Stimulated activated CD4-positive, alpha-beta T cell treated with anti-CD3 and anti-CD28 coated beads, Interleukin-1b, Interleukin-23, amount 100 ng/mL, for 1 hour (primary cell): ENCODE measurements at places on chromosomes 1 and 21.

DNA sequence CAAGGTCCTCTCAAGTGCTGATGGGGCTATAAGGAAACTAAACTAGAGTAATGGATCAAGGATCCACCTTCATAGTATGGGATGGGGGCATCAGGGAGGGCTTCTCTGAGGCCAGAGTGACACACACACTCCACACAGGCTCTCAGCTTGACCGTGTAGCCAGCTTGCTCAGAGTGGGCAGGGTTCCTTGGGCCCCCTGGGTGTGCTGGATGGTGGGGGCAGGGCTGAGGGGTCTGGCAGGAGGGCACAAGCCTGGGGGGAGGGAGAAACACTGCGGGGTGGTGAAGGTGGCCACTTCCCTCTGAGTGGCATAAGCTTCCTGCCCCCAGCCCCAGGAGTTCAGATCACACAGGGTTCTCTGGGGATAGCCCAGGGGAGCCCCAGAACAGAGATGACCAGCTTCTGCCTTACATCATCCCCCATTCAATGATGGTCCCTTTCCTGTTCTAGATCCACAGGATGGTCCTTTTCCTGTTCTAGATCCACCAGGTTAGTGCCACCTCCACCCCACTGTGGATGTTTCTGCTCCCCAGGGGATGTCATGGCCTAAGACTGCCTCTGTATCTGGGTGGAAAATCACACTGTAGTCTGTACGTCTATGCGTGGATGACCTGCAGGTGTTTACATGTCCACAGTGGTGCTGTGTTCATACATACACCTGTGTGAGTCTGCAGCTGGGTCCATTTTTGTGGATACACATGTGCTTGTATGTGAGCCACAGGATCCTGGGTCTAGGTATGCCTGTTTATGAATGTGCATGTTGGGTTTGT lies 525.0 kb downstream of the PTPRU start:
- no peak for DNase-seq

- DNase-seq, result no peak
These were observed 20.0 kb upstream of the LYPLAL1 start for GRCh38 chr1:219153723-219154122.

GRCh38 chr1:23405946-23406345 lies 18.6 kb downstream of the TCEA3 start:
- DNase-seq, result no peak

DNA sequence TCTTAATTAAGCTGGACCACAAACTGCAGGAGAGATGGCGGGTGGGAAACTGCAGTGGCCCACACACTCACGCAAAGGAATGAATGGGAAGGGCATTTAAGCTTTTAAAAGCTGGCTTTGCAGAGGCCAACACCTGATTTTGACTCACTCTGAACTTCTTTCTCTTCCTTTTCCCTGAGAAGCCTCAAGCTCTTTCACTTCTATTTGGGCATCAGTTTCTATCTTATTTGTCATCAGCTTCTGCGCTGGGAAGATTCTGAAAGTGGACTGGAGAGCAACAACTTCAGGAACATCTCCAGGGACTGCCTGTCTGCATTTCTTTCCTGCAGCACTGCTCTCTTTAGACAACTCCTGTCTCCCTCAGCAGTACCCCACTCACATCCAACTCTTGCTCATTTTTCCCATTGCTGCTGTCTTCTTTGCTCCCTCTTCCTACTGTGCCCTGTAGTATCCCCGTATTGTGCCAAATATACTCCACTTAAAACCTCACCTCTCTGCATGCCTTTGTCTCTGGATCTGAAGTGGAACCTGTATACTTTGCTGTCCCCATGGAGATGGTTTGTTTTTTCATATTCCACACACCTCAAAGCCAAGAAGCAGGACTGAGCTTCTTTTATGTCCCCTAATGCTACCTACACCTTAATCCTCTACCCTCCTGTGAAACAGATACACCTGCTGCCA lies 143.3 kb upstream of the JUN start:
- DNase-seq, result no peak

- no peak for DNase-seq
These were observed 373.1 kb downstream of the TGFB2 start for GRCh38 chr1:218718206-218718605.

DNA sequence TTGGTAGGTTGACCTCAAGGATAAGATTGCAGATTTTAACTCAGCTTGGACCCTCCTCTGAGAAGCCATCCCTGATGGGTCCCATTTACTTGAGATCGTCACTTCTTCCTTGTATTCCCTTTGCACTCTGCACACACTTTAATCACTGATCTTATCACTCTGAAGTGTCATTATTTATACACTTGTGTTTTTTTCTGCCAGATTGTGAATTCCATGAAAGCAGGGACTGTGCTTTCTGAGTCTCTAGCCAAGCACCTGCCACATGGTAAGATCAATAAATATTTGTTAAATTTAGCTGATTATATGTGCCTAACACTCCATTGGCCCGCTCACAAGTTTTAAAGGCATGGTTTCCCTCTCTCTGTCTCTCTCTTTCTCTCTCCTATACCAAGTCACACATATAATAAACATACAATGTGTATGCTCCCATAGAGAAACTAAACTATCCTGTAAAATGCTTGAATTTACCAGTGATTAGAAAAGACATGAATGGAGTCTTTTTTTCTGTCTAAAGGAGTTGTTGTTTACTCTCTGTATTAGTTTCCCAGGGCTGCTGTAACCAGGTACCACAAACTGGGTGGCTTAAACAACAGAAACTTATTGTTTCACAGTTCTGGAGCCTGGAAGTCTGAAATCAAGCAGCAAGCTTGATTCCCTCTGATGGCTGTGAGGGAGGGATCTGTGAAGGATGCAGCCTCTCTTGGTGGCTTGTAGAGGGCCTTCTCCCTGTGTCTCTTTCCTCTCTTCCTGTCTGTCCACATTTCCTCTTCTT lies 105.2 kb upstream of the GADD45A start:
- no peak for DNase-seq

GRCh38 chr1:56416495-56416894 lies 162.9 kb downstream of the PLPP3 start:
- no peak for DNase-seq

- no peak for DNase-seq
These were observed 5.1 kb downstream of the SH2D1B start for GRCh38 chr1:162406811-162407210.

GRCh38 chr1:202568410-202568809 lies 141.8 kb downstream of the SYT2 start:
- no peak for DNase-seq

GRCh38 chr1:152774875-152775274 lies at the start of gene LCE1F:
TSS of gene LCE1F (plus strand) at chr1:152775140. CDS start at chr1:152776372, 1,232 bp downstream.
- no peak for DNase-seq

DNA sequence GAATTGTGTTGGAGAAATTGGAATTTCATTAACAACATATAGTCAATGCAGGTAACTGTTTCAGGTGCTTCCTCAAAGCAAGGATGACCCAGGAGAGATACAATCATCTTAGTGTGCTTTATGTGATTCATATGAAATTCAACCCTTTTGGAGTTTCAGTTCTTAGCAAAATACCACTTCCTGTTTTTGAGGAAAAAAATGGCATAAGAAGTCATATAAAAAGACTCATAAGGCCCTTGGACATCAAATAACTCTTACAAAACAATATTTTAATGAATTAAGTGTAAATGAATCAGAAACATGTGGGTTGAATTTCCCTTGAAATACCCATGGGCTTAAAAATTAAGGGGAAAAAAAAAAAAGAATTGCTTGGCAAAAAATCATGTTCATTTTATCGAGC lies 926.6 kb downstream of the LTN1 start:
- DNase-seq, result no peak

GRCh38 chr1:60956520-60956919 lies 125.8 kb upstream of the NFIA start:
- no peak for DNase-seq

DNA sequence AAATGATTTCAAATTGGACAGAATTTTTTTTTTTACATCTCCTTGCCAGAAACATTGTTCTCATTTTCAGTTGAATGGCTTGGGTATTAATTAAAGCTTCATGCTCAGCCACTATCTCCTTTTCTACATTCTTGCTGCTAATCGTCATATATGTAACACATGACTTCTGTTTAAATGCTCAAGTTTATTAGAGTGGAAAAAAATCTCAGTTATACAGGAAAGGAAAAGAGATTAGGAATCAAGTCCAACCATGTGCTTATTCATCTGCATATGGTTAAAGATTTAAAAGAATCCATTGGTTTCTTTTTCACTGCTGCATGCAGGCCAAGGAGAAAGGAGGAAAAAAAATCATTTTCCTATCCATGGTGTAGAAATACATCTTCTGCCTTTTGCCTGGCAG lies 47.3 kb upstream of the CNN3 start:
- DNase-seq, result no peak

DNA sequence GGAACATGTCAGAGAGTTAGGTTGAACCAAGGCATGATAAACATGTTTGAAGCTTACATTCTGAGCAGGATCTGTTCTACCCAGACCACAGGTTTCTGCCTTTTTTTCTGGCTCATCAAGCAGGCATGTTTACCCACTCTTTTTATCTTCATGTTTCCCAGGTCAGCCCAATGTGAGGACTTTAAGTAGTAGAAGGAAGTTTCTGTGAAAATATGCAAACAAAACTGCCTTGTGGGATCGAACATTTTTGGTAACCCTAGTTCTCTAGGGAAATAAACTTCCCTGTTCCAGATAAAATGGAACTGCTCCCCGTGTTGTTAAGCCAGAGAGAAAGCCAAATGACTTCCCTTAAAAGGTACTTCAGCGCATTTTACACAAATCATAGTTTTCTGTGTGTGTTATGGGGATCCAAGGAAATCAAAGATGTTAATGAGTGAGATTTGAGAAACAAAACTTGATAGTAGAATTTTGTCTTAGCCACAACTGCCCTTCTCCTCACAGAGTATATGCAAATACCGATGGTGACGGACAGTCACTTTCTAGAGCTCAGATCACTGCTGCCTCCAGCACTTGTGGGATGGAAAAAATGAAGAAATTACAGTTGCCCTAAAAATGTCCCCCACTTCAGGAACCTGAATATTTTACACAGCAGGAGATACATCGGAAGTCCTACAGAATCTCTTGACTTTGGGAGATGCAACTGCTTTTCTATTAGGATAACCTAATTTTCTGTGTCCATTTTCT lies 765 bp upstream of the HIPK1 start:
- DNase-seq, result no peak

DNA sequence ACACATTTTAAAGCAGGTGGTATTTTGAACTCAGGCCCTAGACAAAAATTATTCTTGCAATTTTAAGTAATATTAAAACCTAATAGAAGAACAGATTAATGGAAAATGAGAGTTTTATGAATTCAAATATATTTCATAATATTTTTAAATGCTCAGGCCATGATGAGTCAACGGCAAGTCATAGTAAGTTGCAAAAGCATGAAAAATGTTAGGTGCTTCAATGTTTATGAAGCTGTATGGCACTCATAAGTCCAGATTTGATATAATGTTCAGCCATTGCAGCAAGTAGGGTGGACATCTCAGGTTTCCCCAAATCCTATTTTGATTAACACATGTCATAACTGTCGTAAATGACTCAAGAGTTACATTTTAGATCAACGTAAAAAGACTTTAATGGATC lies 112.6 kb downstream of the GRIK1 start:
- DNase-seq, result no peak

DNA sequence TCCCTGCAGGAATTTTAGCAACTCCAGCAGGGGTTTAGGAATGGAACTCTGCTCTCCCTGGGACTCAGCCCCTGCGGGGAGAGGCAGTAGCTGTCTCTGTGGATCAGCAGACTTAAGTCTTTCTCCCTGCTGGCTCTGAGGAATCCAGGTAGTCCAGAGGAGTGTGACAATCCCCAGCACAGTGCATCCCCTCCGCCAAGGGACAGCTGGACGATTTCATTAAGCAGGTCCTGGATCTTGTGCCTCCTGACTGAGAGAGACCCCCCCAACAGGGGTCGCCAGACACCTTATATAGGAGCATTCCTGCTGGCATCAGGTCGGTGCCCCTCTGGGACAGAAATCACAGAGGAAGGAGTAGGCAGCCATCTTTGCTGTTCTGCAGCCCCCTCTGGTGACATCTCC lies 30.6 kb downstream of the AKT3 start:
- no peak for DNase-seq

DNA sequence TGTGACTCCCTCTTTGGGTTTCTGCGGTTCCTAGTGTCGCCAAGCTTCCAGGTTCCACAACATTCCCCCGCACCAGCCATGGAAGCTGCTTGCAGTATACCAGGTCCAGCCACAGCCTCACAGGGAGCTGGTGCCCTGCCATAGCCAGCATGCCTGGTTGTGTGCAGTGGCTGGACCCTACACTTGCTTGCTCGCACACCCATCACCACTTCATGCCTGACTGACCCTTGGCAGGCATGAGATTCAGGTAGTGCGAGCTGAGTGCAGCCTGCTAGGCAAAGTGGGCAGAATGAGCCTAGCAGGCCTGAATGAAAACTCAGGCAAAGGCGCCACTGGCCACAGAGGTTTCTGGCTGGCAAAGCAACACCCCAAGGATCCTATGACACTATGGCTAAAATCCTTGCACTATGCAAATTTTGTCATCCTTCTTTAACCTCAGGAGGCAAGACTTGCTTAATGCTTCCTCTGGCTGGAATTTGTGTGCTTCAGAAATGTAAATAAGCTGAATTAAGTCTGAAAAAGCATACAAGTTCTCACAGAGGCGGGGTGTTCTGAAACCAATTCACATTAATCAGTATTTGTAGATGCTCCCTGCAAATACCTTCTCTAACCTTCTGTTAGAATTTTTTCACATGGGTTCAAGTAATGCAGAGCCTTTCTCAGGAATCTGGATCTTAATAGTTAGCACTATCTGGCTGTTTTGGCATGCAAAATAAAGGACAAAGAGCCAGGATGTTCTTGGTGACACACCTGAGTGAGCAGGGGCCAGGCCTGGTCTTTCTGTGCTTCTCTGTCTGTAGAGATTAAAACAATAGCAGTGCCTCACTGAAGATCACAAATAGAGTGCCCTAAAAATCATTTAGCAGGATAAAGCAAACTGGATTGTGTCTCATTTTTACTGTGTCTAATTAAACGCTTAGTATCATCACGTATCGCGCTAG lies 256.9 kb downstream of the GPATCH2 start:
- no peak for DNase-seq

GRCh38 chr1:25757846-25758185 lies 42.2 kb upstream of the SELENON start:
- no peak for DNase-seq

DNA sequence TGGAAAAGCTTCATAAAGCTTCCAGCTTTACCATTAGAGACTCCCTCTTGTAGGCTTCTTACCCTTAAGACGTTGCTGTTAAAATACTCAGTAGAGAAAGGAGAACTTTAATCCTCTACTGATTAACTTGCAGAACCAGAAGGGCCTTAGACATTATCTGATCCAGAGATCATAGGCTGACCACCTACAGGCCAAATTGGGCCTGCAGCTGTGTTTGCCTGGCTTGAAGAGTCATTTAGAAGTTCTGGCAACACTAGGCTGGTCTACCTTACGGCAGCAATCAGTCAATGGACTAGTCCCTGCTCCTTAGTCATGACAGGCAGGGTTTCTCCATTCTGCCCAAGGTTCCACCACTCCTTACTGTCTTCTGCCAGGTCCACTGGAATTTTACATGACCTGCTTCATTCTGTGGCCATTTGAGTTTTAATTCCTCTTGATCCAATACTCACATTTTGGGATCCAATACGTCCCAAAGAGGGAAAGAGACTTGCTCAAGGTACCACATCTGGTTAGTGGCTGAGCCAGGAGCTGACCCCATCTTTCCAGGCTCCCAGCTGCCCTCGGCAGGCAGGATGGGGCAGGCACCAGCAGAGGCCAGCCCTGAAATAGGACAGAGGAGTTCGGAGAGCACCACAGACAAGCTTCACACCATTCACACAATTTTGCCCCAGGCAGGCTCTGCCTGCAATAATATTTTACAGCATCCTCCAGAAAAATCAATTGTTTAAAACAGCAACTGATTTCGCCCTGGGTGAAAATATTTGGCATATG lies 96.8 kb downstream of the TNR start:
- DNase-seq, result no peak
